CD8-positive, alpha-beta memory T cell (primary cell): ENCODE measurements at places on chromosomes 3 and 15. TPM values are rescaled to one million over a fixed set of nuclear protein-coding genes. Genes with fewer than 3 reads are reported as not detected.

Gene ZBTB47
- total RNA-seq = 0.60 TPM

Gene CCR2
- total RNA-seq = 0.51 TPM

Gene TNNC1
- total RNA-seq = 2.3 TPM

Gene CDHR4
- total RNA-seq = not detected

Gene C3orf20
- 0.07 TPM for total RNA-seq

Gene PRSS50
- not detected for total RNA-seq

Gene KY
- not detected for total RNA-seq

Gene GPR27
- 2.6 TPM for total RNA-seq

Gene GOLGA8G
- not detected for total RNA-seq

Gene INSYN1
- total RNA-seq = not detected

Gene GATM
- total RNA-seq = 2.4 TPM

Gene ABI3BP
- not detected for total RNA-seq

DNA sequence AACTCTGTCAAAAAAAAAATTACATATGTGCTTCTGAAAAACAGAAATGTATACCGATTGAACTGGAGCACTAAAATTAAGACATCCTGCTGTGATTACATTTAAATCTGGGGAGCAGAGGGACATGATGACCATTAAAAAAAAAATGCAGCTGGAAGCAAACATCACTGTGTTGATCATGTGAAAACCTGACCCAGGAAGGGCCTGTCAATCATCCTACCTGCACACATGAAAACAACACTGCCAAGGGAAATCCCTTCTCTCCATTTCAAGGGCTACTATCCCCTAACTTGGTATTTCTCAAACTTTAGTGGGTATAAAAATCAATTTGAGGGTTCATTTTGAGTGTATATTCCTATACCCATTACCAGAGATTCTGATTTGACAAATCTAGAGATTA, 719.9 kb upstream of the CBLB start:
- no peak for DNase-seq

DNA sequence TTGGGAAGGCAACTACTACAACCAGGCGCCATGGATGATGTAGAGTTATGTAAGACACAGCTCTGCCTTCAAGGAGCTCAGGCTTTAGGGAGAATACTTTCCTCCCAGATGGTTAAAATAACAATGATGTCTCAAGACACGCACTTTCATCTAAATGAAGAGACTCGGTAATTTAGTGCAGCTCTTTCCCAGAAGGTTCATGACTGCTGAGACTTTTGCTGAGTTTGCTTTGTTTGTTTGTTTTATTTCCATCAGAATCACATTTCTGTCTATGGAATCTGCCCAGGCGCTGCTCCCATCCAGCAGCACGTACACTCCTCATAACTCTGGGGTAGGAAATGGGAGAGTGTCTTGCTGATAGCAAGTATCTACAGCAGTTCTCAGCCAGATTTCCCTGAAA, 33.9 kb upstream of the MEX3B start:
- no peak for DNase-seq

DNA sequence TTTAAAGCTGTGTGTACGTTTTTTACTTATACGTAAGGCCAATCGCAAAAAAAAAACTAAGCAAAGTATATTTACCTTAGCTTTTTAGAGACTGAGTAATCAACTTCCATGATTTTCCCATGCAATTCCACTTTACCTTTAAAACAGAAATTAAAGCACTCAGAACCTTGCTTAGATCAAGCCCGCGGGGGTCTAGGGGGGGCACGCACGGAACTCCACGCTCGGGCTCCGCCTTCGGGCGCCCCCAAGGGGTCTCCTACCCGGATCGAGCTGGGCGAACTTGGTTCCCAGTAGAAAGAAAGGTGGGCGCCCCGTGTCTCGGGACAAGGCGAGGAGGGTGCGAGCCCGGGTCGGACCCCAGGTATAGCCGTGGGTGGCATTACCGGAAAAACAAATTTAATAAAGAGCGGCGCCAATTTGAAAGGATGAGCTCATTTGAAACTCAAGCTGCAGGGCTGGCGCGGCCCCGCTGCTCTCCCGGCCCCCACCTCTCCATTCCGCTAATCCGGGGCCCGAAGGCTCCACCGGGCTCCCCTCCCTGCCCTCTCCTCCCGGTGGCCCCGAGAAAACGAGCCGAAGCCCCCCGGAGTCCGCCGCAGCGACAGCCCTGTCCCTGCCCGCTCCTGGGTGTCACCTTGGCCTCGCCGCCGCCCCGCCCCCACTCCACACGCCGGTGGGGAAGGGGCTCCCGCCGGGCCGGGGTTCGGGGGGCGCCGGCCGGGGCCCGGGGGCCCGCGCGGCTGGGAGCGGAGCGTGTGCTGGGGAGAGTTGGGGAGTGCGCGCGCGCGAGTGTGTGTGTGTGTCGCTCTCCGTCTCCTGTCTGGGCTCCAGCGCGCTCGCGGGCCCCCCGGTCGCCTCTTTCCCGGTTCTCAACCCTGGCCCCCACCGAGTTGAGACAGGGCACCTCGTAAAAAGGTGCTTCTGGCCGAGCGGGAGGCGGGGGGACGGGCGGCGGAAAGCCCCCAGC, 1.5 kb downstream of the IGF2BP2 start:
- peak; percentile 13 for DNase-seq

DNA sequence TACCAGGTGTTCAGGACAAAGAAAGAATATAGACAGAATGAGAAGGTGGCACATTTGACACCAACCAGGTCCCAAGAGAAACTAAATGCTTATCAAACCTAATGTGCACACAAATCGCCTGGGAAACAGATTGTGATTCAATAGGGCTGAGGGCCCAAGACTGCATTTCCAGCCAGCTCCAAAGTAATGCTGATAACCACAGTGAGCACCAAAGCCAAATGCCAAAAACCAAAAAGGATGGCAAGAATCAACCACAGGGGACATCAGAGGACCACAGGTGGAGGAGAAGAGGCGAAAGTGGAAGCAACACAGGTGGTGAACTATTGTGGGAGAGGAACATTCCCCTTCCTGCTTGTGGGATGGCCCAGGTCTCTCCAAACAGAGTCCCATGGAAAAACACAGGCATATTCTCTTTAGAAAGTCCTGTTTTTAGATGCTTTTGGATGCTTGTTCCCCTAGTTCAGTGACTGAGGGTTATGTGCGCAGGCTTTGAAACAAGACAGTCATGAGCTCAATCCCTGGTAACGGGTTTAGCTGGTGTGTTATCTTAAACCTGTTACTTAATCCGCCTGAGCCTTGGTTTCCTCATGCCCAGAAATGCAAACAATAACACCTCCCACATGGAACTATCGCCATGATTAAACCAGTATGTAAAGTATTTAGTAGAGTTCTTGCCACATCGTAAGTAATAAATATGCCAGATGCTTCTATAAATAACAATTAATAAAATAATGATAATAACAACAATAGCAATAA, 241.7 kb downstream of the ATP8B4 start:
- DNase-seq = no peak

GRCh38 chr3:125480656-125481374, 39.2 kb downstream of the SNX4 start:
- no peak for DNase-seq

- DNase-seq = no peak
These were observed 14.5 kb upstream of the DCP1A start for GRCh38 chr3:53361852-53362251.

DNA sequence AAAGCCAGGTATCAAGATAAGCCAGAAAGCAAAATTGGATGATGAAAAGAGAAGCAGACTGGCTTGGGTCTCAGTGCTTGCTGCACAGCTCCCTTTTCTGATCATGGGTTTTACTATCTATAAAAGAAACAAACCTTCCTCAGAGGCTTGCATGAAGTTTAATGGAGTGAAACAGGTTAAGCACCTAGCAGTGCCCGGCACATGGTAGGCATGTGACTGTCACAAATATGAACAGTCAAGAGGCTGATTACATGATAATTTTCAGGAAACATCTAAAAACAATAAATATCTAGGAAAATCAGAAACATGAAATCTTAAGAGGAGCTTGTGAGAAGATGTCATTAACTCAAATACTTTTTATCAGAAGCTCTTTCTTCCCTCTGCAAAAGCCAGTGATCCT, 519.2 kb downstream of the EPHB1 start:
- no peak for DNase-seq

DNA sequence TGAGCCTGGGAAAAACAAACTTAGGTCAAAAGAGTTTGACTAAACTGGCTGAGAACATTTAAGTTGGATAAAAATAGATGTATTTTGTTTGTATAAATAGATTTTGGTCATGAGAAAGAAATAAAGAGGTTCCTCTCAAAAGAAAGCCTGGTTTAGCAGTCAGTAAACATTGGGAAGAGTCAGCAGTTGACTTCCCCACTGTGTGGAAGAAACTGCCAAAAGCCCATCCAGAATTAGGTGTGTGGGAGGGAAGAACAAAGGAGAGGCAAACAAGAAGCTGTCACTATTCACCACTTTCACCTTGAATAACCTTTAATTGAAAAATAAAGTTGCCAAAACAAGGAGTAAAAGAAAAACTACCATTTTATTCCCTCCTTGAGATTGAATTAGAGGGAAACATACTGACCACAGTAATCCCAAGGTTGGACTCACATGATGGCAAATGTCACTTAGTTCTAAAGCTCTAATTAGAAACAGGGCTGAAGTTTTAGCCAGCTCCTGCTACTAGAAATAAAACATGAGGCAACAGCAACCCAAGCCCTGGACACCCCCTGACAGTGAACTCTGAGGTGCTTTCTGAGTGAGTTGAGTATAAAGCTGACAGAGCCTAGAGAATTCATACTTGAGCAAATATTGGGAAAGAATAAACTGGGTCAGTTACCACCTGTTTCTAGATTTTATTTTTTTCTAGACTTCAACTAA, 139.3 kb downstream of the SERPINI1 start:
- no peak for DNase-seq

DNA sequence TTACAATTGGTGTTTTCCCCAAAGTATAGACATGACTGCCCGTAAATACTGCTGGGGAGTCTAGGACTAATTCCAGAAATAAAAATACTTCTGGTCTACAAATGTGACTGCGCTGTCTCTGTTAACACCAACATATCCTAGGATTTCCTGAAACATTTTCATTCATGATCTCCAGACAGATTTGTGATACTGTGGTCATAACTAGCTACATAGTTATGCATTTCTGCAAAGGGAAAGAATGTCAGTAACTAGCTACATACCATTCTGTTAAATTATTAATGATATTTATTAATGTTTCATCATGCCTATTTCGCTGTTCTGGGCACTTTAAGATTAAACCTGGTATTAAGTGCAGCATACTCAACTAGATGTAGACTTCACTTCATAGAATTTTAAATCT, 33.3 kb downstream of the SETD5 start:
- no peak for DNase-seq

DNA sequence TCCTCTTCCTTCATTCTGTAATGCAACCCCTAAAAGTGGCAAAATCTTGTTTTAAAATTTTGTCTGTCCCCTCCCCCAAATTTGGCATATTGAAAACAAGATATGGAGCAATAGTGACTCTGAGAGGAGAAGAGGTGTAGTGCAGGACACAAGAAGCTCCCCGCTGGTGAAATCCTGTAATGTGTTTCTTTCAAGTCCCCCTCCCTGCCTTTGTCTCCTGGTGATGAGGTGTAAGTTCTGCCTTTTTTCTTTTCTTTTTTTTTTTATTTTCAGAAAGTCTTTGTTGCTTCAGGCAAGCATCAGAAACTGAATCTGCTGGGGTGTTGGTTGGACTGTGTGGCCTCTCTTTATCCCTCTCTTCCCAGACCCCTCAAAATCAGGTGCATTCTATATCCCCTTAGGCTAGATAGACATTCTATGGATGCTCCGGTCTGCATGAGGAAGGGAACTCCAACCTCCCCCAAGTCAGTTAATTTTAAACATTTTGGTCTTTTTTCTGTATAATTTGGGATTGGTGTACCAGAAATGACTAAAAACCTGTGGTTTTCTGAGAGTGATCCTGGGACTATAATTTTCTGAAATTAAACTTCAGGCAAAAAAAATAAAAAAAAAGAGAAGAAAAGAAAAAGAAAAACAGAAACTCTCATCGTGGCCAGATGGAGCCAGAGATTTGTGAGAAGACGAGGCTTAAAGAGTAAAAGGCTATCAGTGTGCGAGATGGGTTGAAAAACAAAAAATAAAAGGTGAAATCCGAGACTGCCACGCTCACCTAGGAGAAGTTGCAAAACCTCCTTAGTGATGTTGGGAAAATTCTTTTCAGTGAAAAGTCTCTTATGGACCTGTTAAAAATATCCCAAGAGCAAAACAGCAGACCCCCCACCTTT, 21.4 kb downstream of the ACKR2 start:
- no peak for DNase-seq

GRCh38 chr3:179015551-179016020, 56.0 kb downstream of the ZMAT3 start:
- DNase-seq = peak; percentile 69

DNA sequence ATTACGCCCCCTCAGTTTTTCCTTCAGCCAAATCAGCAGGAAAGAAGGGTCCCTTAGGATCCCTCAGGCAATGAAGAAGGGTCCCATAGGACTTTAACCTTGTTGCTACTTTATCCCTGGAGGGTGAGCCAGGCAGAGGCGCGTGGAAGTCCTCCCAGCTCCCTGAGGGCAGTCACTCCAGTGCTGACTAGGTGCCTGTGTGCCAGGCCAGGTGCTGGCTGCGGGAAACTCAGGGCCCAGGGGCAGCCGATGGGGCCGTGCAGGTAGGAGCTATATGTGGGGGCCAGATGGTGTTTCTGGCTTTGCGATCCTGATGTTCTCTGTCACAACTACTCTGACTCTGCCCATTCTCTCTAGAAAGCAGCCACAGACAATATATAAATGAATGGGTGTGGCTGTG, 42.8 kb upstream of the IQSEC1 start:
- DNase-seq = no peak

- DNase-seq = no peak
These were observed 97.3 kb downstream of the EPHB1 start for GRCh38 chr3:134892326-134892725.

- peak; percentile 33 for DNase-seq
These were observed 37.7 kb upstream of the LCTL start for GRCh38 chr15:66603301-66604179.

GRCh38 chr3:50557915-50558314, 9.6 kb downstream of the C3orf18 start:
- DNase-seq = no peak

GRCh38 chr15:55734641-55735040, 8.3 kb downstream of the PRTG start:
- no peak for DNase-seq

DNA sequence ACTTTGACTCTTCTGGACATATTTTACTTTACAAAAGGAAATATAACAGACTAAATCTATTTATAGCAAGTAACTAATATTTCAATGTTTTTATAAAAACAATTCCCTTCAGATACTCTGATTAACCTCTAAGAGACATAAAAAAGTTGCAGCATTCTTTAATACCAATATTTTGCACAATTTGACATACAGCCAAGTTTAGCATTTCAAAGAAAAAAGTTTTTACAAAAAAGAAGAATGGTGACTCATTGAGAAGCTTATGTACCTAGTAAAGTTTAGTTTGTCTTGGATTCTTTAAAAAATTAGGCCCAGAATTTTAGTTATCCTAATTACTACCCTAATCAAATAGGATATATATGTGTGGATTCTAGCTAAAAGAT, 17.6 kb downstream of the DAZL start:
- no peak for DNase-seq

GRCh38 chr3:129393271-129393670, 35.2 kb downstream of the EFCAB12 start:
- DNase-seq = no peak
